ENCODE measurements at places on chromosomes 16 and 17. TPM values are rescaled to one million over a fixed set of nuclear protein-coding genes. Genes with fewer than 3 reads are reported as not detected.

The SULT1A1 gene
- total RNA-seq: 5.1 TPM

The C1QL1 gene
- total RNA-seq: 15.9 TPM

The APRT gene
- total RNA-seq: 377 TPM

The LUC7L gene
- total RNA-seq: 49.4 TPM

The RHBDL3 gene
- 4.1 TPM for total RNA-seq

The PPL gene
- 4.2 TPM for total RNA-seq

The KRT17 gene
- 0.99 TPM for total RNA-seq

The CCL4L2 gene
- total RNA-seq: not detected

The KRTAP1-5 gene
- total RNA-seq: not detected

The C16orf86 gene
- total RNA-seq: 0.14 TPM

The LUC7L3 gene
- 104 TPM for total RNA-seq

The ZP2 gene
- not detected for total RNA-seq

The SERPINF2 gene
- total RNA-seq: 4.2 TPM

The C16orf95 gene
- 5.2 TPM for total RNA-seq

The PSME3IP1 gene
- total RNA-seq: 108 TPM

The ARHGAP44 gene
- total RNA-seq: 2.4 TPM

The WIPF2 gene
- 26.2 TPM for total RNA-seq

The CDH3 gene
- 0.32 TPM for total RNA-seq

The SLC5A11 gene
- total RNA-seq: 0.27 TPM

The KCNG4 gene
- not detected for total RNA-seq
